NCI-H2029 (cell line): ENCODE measurements at places on chromosomes 2 and 18.

DNA sequence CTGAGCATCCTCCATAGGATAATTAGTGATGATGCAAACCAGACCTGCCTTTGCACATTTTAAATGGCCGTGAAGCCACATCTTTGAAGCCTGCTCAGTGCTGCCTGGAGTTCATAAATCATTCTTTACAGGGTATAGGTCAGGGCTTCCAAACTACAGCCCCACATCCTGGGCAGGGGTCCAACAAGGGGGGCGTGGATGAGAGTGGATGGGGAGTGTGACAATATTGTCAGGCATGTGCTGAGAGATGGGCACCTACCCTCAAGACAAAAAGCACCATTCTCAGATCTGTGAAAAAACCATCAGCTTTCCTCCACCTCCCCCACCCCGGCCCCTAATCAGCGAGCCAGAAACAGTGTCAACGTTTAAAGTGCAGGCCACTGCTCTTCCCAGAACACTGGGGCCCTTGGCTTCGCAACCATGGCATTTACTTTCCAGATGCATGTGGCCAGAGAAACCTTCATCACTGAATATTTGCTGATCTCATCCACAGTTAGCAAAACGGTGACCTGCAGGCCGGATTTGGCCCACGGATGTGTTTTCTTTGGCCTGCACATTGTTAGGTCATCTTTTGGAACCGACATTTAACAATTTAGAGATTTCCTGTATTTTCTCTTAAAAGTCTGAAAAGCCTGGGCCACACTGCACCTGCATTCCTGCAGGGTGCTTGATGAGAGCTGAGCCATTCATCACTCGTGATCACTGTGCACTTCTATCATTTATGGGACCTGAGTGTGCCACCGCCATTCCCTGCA lies 130.7 kb downstream of the ANKRD44 start:
- DNase-seq, result no peak

GRCh38 chr2:88838165-88838635 lies 146.7 kb downstream of the RPIA start:
- no peak for DNase-seq

DNA sequence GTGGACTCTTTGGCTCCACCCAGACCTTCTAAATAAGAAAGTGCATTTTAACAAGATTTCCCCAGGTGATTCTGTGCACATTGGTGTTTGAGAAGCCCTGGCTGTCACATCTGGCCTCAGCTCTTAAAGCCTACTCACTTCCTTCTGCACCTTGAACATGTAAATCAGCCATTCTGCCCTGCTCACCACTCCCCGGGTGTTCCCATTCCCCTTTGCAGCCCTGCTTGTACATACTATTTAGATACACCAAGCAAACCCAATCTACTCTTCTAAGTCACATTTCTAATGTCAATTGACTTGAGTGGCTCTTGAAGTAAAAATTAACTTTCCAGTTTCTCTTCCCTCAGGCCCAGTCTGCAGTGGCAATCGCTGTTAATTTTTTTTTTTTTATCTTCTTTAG lies 13.1 kb upstream of the SCN1A start:
- no peak for DNase-seq

GRCh38 chr18:73340135-73340977 lies 472.6 kb upstream of the NETO1 start:
- DNase-seq, result no peak

GRCh38 chr2:98012561-98012991 lies 16.8 kb upstream of the TMEM131 start:
- DNase-seq, result no peak

GRCh38 chr18:27185025-27185763 lies at the start of gene CHST9:
Gene CHST9, minus strand, starts transcription at chr18:27185308. Its CDS starts 42,499 bp downstream, at chr18:27142809.
- DNase-seq, result no peak

DNA sequence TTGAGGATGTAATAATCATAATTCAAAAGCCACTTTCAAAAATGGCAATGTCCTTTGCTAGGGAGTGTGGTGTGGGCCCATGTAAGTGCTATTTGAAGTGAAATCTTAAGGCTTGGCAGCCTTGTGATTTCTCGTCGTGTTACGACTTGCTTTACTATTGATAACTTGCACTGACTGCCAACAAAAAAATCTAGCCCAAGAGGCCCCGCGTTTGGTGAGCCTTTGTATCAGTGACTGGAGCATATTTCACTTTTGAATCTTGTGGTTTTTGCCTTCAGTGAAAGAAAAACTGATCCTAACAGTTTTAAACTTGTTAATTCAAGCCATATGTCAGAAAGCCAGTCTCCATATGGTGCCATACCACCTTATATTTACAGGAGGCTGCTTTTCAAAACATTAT lies 248.0 kb downstream of the TMEM182 start:
- DNase-seq, result no peak

DNA sequence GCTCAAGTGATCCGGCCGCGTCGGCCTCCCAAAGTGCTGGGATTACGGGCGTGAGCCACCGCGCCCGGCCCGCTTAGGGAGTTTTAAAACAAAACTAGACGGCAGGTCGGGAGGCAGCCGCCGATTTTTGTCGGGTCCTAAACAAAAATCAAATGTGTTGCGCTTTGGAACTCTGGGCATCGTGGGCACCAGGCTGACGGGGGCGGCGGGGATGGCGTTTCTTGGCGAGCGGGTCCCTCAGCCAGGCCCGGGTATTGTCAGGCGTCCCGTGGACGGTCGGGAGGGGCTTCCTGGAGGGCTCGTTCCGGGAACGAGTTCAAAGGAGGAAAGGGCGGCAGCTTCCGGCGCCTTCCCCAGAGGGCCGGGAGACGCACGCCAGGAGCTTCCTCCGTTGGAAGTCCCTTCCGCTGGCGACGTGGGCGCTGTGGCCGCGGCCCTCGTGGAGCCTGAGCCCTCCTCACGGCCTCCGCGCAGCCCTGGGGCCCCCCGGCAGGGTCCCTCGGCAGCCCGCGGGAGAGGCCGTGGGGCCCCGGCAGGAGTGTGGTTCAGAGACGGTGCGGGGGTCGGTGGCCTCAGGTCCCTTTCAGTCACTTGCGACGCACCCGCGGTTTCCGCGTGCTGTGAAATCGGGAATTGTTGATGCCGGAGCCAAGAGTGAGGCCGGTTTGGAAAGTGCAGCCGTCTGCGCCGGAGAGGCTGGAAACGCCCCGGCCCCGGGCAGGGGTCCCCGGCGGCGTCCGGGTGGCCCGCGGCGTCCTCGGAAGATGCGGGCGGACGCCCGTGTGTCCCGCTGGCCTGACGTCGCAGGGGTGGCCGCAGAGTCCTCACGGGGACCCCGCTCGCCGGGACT lies 59.3 kb downstream of the EMILIN2 start:
- DNase-seq, result peak; percentile 43

DNA sequence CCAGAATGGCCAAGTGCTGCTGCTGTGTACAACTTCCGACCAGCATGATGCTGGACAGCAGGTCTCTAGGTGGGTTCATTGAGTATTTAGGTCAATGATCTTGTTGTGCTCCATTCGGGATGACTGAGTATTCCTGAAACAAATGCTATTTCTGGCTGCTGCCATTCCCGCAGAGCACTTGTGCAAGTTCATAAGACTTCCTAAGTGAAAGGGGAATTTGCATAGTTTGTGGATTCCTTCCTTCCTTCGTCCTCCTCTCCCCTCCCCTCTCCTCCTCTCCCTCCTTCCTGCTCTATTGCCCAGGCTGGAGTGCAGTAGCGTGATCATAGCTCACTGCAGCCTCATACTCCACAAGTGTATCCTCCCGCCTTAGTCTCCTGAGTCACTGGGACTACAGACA lies 40.4 kb downstream of the LDLRAD4 start:
- no peak for DNase-seq
